ENCODE measurements at places on chromosomes 3 and 15. TPM values are rescaled to one million over a fixed set of nuclear protein-coding genes. Genes with fewer than 3 reads are reported as not detected.

- no peak for DNase-seq
These were observed 48.0 kb upstream of the C15orf39 start for GRCh38 chr15:75153565-75154276.

GRCh38 chr15:80780416-80781221 lies 1.4 kb downstream of the CEMIP start:
- DNase-seq: no peak

Gene ZNF80
- total RNA-seq: 0.16 TPM

Gene SIDT1
- total RNA-seq: 28.8 TPM

DNA sequence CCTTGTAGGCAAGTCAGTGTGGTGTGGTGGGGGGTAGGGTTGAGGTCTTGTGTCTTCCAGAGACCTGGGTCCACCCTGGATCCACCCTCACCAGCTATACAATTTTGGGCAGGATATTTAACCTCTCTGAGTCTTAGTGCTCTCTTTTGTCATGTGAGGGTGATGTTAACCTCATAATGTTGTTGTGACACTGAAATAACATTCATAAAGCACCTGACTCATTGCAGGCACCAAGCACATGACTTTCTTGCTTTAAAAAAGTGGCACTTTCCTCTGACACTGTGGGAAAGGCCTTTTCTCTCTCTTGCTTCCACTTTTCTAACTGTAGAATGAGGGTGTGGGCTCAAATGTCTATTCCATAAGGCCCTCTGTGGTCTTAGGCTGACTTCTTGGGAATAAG lies 75.5 kb downstream of the SCN10A start:
- DNase-seq: no peak

Gene B3GALNT1
- 0.20 TPM for total RNA-seq

GRCh38 chr3:125098611-125099291 lies 43.0 kb upstream of the HEG1 start:
- DNase-seq: no peak

- DNase-seq: no peak
These were observed 8.0 kb downstream of the RNU5B-1 start for GRCh38 chr15:65312400-65312916.

Gene ALG1L2
- not detected for total RNA-seq

DNA sequence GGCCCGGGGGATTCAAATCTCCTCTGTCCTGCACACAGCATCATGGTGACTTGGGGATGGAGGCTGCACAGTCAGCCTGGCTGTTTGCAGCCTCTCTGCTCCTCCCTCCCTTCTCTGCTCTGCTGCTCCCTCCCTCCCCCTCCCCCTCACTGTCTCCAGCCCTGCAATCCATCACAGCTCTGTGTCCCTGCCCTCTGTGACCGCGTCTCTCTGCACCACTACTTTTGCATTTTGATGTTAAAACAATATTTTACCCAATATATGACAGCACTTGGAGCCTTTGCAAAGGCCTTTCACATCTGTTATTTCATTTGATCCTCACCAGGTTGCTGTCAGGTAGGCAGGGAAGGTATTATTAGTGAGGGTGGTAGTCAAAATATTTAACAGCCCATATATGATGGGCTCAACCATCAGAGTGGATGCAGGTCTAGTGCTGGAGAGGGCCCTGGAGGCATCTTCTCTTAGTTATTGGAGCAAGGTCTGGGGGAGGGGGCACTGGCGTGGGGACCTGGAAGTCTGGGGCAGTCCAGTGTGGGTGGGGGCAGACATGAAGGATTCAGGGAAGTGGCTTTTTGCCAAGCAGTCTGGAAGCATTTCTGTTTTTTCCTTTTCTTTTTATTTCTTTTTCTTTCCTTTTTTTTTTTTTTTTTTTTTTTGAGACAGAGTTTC lies 16.3 kb upstream of the VPS8 start:
- no peak for DNase-seq

DNA sequence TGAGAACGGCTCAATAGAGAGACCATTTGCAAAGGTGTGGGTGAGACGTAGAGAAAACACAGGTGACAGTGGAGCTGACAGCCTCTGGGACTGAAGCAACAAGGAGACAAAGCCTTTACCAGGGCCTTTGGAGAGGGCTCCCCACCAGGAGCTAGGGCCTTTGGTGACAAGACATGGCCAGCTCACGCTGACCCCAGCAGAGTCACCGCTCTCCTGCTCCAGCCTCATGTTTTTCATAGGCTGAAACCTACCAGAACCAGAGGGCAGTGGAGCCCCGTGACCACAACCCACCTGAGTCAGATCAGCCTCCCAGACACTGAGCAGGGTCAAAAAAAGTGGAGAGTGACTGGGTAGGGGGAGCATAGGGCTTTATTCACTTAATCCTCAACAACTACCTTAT lies 214.7 kb downstream of the SHQ1 start:
- DNase-seq: no peak

GRCh38 chr3:129746629-129747028 lies 140.2 kb upstream of the PLXND1 start:
- DNase-seq: no peak

Gene C2CD4B
- total RNA-seq: 0.20 TPM

DNA sequence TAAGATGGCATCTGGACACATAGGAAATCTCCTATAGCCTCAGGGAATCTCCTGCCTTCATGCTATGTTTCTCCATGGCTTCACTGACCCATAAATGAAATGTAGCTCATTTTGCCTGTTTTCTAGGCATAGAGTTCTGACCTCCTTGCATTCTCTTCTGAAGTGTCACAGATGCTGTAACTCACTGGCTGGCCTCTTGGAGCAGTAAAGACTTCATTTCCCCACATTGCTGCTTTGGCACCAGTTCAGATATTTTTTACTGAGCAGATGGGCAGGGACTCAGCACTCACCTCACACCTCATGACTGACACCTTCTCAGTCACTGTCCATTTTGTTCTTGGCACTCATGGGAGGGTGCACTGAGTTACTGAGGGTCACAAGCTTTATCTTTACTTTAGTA lies 286.7 kb upstream of the TGFBR2 start:
- DNase-seq: peak; percentile 72

Gene SCN11A
- not detected for total RNA-seq

DNA sequence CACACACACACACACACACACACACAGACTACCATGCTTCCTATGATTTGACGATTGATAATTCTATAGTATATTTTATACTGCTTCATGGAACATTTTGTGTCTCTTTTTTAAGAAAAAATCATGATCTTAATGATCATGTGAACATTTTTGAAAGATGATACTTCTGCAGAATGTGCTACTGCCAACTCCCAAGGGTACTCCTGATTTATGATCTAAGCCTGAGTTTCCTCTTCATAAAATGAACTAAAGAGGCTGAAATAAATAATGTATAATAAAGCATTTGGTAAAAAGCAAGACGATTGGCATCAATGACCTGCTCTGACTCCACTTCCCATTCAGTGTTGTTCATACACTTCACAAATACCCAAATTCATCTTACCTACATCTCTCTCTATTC lies 333.8 kb upstream of the RBMS3 start:
- no peak for DNase-seq

Gene SNURF
- total RNA-seq: 30.1 TPM

GRCh38 chr3:171865191-171865865 lies 22.2 kb downstream of the TMEM212 start:
- DNase-seq: no peak

- DNase-seq: no peak
These were observed 452.1 kb upstream of the KCNMB2 start for GRCh38 chr3:178083906-178084866.

Gene FAM219B
- total RNA-seq: 26.8 TPM

GRCh38 chr15:38190501-38190900 lies 62.1 kb upstream of the SPRED1 start:
- DNase-seq: no peak

- DNase-seq: no peak
These were observed 750 bp downstream of the SLC33A1 start for GRCh38 chr3:155853214-155854140.

Gene SLC22A13
- total RNA-seq: 0.19 TPM

Gene ZBED2
- total RNA-seq: not detected

DNA sequence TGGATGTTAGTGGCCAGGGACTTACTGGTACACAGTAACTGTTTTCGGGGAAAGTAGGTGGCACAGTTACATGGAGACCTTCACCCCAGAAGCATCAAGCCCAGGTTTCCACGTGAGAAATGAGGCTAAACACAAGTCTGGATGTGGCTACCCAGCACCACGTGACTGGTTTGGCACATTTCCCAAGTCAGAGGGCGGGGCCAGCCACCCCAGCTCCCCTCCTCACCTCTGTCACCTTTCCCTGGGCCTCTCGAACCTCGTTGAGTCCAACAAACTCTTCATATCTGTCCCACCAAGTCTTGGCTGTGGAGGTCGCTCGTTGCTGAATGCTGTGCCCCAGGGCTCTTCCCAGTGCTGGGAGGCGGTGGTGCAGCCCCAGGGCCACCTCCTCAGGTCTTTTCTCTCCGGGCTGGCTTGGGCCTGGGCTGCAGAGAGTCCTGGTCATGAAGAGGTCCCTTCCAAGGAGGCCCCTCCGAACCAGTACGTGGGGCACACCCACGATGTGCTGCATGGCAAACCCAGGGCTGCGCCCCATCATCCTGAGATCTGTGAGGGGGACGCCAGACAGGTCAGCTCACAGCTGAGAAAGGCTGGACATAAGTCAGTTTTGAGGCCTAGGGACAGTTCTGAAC lies 4.8 kb upstream of the PLXNB1 start:
- DNase-seq: peak; percentile 24

GRCh38 chr3:70064194-70064779 lies 64.8 kb downstream of the SAMMSON start:
- DNase-seq: no peak

DNA sequence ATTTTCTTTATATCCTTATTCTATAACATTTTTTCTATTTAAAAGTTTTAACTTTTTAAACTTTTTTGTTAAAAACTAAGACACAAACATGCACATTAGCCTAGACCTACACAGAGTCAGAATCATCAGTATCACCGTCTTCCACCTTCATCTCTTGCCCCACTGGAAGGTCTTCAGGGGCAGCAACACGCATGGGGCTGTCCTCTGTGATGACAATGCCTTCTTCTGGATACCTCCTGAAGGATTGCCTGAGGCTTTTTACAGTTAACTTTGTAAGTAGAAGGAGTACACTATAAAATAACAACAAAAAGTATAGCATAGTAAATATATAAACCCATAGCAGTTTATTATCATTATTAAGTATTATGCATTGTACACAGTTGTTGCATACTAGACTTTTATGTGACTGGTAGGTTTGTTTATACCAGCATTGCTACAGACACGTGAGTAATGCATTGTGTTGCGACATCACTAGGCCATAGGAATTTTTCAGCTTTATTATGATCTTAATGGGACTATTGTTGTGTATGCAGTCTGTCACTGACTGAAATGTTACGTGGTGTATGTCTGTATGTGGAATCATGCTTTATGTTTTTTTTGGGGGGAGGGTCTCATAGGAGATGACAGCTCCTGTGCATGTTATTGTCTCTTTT lies 18.2 kb downstream of the ATP1B3 start:
- DNase-seq: peak; percentile 32

Gene APOD
- total RNA-seq: not detected

Gene ZDHHC3
- 34.4 TPM for total RNA-seq

- DNase-seq: no peak
These were observed 20.2 kb upstream of the CPOX start for GRCh38 chr3:98613616-98614015.

DNA sequence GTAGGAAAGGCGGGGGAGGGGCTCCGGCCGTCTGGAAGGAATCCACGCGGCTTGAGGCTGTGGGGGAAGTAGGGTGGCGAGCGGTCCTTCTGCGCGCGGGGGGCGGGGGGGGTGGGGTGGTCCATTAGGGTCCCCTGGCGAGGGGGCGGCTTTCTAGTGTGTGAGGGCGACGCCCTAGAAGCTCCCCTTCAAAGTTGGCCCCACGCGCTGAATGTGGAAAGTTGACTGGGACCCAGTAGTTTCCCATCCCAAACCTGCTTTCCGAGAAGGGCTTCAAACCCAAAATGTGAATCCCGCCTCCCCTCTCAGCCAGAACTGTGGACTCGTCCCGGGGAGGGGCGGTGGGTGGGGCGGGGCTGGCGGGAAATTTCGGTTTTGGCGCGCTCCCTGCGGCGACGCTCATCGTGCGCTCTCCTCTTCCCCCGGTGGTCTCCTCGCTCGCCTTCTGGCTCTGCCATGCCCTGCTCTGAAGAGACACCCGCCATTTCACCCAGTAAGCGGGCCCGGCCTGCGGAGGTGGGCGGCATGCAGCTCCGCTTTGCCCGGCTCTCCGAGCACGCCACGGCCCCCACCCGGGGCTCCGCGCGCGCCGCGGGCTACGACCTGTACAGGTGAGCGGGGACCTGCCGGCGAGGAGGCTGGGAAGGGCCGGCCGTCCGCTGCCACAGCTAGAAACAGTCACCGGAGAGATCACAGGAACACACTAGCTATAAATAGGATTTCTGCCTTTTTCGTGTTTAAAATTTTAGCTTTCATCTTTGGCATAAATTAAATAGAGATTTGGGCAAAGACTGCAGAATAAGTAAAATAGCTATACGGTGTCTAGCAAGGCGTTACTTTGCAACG lies 790 bp downstream of the DUT start:
- peak; percentile 57 for DNase-seq

DNA sequence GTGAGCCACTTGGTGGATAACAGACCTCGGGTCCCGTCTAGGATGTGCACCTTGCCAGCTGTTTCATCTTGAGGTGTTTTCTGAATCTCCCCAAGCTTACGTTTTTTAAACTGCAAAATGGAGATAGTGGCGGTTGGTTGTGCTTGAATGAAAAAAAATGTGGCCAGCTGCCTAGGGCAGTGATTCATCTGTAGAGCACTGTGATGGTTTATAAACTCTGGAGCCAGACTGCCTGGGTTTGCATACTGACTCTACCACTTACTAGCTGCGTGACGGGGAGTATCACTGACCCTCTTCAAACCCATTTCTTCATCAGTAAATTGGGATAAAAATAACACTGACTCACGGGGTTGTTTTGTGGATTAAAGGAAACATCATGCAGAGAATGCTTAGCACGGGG lies 159.1 kb downstream of the CHL1 start:
- DNase-seq: no peak

Gene PARL
- total RNA-seq: 36.9 TPM

GRCh38 chr3:194315965-194316361 lies 35.2 kb downstream of the CPN2 start:
- DNase-seq: no peak

GRCh38 chr3:153978006-153978405 lies 143.2 kb upstream of the ARHGEF26 start:
- no peak for DNase-seq

Gene POC1A
- total RNA-seq: 0.22 TPM

GRCh38 chr3:32136703-32137102 lies 30.3 kb downstream of the GPD1L start:
- no peak for DNase-seq

GRCh38 chr15:61155741-61156700 lies 73.1 kb downstream of the RORA start:
- DNase-seq: no peak

DNA sequence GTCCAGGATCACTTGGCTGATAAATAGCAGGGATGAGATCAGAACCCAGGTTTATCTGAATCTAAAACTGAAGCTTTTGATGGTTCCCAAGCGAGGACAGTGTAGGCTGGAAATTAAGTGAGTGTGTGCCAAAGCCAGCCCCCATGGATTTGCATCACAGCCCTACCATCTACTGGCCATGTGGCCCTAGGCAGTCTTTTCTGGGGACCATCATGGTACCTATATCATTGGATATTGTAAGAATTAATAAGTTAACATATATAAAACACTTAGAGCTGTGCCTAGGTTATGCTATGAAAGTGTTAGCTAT lies 32.8 kb upstream of the SSR3 start:
- no peak for DNase-seq

Gene TLR9
- 0.08 TPM for total RNA-seq

- no peak for DNase-seq
These were observed 6.3 kb upstream of the CTSH start for GRCh38 chr15:78950902-78951840.
